Bronchial epithelial cell (primary cell): ENCODE measurements at places on chromosomes 3 and 15. TPM values are rescaled to one million over a fixed set of nuclear protein-coding genes. Genes with fewer than 3 reads are reported as not detected.

The C2CD4B gene
- 0.26 TPM in 2 replicates for total RNA-seq

The WDR93 gene
- total RNA-seq: not detected in 2 replicates

The ACAD9 gene
- 23.7 and 24.7 TPM in 2 replicates for total RNA-seq

The GABRR3 gene
- total RNA-seq: not detected in 2 replicates

The CCNB2 gene
- 2.1 and 2.3 TPM in 2 replicates for total RNA-seq

The CTSH gene
- total RNA-seq: 47.5 and 75.8 TPM in 2 replicates

The TLR9 gene
- total RNA-seq: not detected in 2 replicates

The ASTE1 gene
- total RNA-seq: 4.5 and 5.5 TPM in 2 replicates

The CCDC54 gene
- not detected in 2 replicates for total RNA-seq

The GPX1 gene
- total RNA-seq: 533 and 633 TPM in 2 replicates

The ANKDD1A gene
- 3.2 and 4.0 TPM in 2 replicates for total RNA-seq

The MKRN2OS gene
- 2.1 and 3.7 TPM in 2 replicates for total RNA-seq

The HGD gene
- total RNA-seq: under 0.01 and 0.38 TPM in 2 replicates

The TSEN2 gene
- total RNA-seq: 16.6 and 21.3 TPM in 2 replicates

DNA sequence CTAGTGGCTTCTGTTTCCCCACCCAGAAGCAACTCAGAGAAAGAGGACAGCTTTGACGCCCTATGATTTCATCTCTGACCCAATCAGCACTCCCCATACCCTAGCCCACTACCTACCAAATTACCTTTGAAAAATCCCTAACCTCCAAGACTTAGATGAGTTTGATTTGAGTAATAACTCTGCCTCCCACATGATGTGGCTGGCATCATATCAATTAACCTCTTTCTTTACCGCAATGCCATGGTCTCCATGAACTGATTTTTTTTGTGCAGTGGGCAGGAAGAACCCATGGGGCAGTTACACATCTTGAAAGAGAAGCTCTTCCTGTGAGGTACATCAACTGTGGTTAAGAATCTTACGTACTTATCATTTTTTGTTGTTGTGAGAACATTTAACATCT is 25.5 kb upstream of the APOD start:
- DNase-seq: no peak

- no peak for DNase-seq
Measured at GRCh38 chr15:26081758-26082220, 218.7 kb upstream of the ATP10A start.

- no peak for DNase-seq
Measured at GRCh38 chr15:41304149-41304770, 28.1 kb downstream of the OIP5 start.

GRCh38 chr3:54273791-54274190 is 151.4 kb downstream of the CACNA2D3 start:
- no peak for DNase-seq

- no peak for DNase-seq
Measured at GRCh38 chr3:71725271-71725991, at the start of gene EIF4E3. TSS of gene EIF4E3 (minus strand) at chr3:71725402. CDS start at chr3:71725367, 35 bp downstream.

DNA sequence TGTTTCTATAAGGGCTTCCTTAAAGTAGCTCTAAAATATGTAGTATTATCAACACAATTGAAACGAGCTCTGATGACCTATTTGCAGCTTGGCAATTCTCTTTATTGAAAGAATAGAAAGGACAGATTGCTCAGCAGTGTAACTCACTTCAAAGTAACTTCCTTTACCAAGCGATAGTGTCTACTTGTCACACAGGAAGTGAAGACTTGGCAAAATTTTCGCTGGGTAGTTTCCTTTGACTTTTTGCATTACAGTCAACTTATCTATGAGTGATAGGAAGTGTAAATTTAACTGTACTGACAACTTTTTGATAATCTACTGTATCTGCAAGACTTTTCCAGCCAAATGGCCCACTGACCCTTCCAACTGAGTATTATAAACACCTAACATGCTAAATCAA is 22.8 kb downstream of the SLC9A9 start:
- DNase-seq: no peak

GRCh38 chr15:63833021-63833696 is 589 bp downstream of the HERC1 start:
- DNase-seq: no peak

- DNase-seq: no peak
Measured at GRCh38 chr3:124965413-124965812, 30.9 kb upstream of the MUC13 start.

DNA sequence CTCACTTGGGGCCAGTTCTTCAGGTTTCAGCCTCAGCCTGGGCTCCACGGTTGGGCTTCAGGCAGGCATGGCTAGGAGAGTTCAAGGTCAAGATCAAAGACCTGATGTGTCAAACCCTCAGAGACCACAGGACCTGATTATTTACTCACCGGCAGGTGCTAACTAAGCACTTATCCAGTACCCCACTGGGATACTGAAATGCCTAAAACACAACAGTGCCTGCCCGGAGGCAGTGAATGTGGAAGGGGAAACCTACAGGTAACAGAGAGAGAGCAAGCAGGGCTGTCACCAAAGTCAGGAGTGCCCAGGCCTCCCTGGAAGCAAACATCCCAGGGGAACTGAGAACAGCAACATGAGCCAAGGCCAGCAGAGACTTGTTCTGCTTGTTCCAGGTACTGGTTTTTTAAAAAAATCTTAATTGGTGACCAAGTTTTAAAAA is 6.7 kb downstream of the IDH2 start:
- no peak for DNase-seq

- no peak for DNase-seq
Measured at GRCh38 chr3:56998076-56998529, 62.4 kb upstream of the SPATA12 start.

DNA sequence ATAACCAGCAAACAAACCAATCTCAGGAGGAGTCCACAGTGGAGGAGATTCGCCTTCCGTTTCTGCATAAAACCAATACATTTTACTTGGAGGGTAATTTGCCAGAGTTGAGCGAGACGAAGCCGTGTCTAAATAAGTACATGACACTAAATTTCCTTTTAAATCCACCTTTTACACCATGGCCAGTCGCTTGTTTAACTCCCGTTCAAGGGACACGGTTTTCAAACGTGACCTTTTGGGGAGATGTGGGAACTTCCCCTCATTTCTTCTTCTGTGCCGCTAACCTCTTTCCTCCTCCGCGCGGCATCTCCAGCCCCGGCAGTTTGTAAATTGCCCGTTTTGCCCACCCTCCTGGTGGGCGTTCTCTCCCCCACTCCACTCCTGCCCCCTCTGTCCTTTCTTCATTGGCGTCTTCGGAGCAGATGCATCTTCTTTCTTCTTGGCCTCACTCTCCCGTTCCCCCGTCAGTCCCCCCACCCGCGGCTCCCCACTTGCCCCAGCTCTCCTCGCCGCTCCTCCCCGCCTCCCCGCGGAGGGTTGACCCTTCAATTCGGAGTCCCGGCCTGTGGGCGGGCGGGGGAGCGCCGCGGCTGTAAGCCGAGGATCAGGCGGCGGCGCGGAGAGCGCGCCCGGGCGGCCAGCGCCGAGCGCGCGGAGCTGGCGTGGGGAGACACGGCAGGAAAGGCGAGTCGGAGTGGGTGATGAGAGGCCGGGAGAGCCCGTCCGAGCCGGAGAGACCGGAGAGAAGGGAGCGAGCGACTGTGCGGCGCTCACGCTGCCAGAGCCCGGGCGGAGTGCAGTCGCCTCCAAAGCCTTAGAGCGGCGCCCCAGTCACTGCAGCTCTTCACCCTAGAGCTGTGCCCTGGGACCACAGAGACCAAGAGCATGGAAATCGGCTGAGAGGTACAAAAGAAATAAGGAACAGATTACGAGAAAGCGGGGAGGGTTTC is at the start of gene NLGN1:
TSS of gene NLGN1 (plus strand) at position 584 of the 950 bp plus-strand sequence.
- DNase-seq: peak; percentile 15

- no peak for DNase-seq
Measured at GRCh38 chr15:45331972-45332371, 46.4 kb downstream of the GATM start.

DNA sequence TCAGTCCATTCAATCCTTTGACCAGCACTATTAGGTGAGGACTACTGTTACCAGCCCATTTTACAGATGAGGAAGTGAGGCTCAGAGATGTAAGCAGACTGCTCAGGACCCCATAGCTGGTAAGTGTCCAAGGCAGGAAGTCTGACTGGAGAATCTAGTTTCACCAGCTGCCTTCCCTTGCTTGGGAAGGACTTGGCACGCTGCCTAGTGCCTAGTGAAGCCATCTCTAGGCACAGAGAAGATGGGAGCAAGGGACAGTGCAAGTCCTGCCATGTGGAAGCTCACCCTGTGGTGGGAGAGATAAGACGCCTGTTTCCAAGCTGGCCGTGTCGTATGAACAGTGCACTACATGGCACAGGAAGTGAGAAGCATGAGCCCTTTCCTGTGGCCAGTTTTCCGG is 111.8 kb upstream of the TMC3 start:
- no peak for DNase-seq

GRCh38 chr3:48708481-48708889 is 8.5 kb downstream of the IP6K2 start:
- peak; percentile 86 for DNase-seq

- peak; percentile 35 for DNase-seq
Measured at GRCh38 chr15:42549032-42549491, 424 bp downstream of the HAUS2 start.

DNA sequence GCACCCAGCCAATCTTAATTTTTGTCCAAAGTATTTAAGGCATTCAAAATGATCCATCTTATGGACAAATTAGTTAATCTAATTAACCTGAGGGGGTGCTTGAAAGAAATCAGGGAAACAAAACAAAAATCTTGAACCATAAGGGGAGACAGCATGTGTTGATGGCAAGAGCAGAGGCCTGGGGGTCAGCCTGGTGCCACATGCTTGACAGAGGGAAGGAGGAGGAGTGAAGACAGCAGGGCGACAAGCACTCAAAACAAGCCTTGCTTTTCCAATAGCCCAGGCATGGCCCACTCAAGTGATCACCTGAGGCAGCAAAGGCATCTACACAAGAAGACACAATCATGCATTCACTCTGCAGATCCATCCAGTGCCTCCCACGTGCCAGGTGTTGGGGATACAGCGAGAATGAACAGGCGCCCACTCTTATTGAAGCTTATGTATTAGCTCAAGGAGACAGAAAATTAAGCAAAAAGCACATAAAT is 25.0 kb upstream of the MGLL start:
- no peak for DNase-seq

DNA sequence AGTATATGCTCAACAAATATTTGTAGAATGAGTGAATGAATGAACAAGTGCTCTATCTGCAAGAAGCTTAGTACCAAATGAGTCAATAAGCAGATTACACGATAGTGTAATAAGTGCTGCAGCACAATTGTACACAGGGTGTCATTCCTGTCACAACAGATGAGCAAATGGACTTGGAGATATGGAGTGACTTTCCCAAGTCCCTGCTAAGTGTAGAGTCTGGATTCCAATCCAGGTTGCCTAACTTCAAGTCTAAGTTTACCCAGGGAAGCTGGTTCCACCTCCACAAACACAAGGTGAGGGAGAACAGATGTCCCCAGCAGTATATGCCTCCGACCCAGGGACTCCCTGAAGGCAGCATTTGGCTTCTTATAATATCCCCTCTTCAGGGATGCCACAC is 77.7 kb upstream of the RAD18 start:
- DNase-seq: no peak

DNA sequence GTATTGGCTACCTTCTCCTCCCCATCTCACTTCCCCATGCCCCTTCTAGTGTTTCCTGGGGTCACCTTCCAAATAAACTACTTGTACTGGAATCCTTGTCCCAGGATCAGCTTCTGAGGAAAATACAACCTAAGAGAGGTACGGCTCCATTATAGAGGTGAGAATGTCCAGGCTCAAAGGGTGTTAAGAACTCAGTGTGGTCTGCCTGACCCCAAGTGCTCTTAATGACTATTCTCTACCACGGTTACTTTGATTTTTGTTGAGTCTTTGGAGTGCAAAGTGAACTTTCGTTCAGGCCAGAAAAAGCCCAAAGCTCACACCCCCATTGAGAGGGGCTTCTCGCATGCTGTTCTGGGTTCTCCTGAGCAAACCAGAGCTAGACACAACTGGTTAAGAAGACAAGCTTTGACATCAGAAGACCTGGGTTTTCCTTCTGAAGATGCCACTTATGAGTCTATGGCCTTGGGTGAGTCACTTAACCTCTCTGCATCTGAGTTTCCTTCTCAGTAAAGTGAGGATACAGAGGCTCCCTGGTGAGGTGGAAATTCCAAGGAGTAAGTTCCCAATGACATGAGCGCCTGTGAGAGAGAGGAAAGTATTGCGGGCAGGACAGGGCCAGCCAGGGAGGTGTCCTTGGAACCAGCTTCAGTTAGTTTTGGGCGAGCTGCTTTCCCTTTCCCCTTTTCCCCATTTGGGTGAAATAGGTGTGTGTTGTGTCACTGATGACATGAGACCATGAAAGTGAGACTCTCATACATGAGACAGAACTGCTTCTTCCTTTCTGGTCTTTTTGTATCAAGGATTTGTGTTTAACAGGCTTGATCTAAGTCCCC is 475.0 kb upstream of the PROK2 start:
- no peak for DNase-seq

- DNase-seq: no peak
Measured at GRCh38 chr3:113535898-113536297, 3.5 kb downstream of the SIDT1 start.

GRCh38 chr3:112366522-112366921 is 33.6 kb downstream of the CD200 start:
- no peak for DNase-seq

DNA sequence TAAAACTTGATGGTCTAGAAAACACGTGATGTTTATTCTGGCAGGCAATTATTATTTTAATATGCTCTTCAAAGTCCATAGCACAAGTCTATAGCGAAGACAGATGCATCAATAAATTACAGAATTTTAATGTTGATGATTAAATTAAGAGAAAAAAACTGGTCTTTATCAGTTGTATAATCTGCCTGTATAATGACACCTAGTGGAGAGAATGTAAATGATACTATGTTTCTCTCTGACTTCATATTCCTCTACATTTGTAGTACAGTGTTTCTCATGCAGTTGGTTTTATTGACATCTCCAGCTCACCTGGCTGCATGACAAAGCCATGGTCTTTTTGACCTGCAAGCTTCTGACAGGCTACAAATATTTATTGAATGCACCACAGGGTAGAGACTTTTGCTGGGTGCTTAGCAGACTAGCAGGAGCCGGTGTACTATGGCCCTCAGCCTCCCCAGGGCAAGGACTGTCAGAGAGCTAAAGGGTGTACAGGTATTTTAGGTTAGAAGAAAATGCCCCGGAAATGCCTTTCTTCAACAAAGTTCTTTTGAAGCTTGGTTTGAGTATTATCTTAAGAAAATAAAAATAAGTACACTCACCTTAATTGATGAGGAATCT is 289.9 kb downstream of the GAP43 start:
- DNase-seq: peak; percentile 44

DNA sequence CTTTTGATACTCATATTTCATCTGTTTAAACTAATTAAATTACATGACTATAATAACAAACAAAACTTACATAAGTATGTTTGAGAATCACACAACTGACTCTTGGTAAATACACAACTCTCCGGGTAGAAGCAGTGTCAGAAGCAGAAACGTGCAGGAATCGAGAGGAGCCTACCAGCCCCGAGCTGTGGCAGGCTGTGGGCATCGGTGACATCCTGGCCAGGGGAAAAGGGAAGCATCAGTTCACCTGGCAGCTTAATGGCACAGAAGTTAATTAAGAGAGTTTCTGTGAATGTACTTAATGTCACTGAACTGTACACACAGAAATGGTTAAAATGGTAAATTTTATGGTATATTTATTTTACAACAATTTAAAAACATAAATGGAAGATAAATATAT is 90.2 kb downstream of the CRTC3 start:
- DNase-seq: no peak
